ENCODE measurements at places on chromosomes 7 and 10. TPM values are rescaled to one million over a fixed set of nuclear protein-coding genes. Genes with fewer than 3 reads are reported as not detected.

LEP gene
- polyA plus RNA-seq, result 0.14 TPM

GRCh38 chr7:6558837-6559236 is 7.6 kb upstream of the GRID2IP start:
- H3K27ac ChIP-seq, result no peak overlapping the region
- no peak for DNase-seq
- H3K4me3 ChIP-seq, result no peak overlapping the region
- H3K27me3 ChIP-seq, result no peaks in the 10 kb centered on the region

HEPACAM2 gene
- polyA plus RNA-seq, result 1.0 TPM

DNA sequence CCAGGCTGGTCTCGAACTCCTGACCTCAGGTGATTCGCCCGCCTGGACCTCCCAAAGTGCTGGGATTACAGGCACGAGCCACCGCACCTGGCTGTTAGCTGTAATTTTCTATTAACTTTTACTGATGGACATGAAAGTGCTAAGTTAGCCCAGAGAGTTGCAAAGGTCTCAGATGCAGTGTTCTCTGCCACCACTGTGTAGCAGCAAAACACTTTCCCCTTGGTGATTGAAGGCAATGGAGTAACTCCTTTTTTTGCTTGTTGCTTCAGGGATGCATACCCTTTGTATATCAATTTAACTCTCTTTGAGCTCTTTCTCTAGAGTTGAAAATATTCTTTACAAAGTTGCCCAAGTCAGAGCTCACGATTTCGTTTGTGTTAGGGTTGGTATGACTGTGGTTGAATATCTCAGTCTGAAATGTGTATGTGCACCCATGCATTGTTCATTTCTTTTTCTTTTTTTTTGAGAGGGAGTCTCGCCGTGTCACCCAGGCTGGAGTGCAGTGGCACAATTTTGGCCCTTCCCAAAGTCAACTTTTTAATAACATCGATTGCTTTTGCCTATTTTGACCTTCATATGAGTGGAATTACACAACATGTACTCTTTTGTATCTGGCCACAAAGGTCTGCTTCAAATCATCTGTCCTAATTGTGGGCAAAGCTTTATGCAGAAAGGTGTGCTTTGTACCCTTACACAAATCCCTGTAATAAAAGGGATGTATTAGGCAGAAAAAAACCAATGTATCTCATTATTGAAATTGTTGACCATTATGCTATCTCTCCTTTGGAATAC is 52.6 kb downstream of the GTF2I start:
- no peaks in the 10 kb centered on the region for H3K4me1 ChIP-seq
- H3K4me3 ChIP-seq, result no peak overlapping the region
- H3K36me3 ChIP-seq, result peaks cover 6% of the 10 kb centered on the region
- DNase-seq, result no peak
- H3K27me3 ChIP-seq, result no peaks in the 10 kb centered on the region

- H3K4me1 ChIP-seq, result no peaks in the 10 kb centered on the region
- no peak overlapping the region for H3K4me3 ChIP-seq
- no peak overlapping the region for H3K27ac ChIP-seq
- H3K27me3 ChIP-seq, result peaks cover 63% of the 10 kb centered on the region
Observed at GRCh38 chr10:132910186-132910880, 32.0 kb downstream of the CFAP46 start.

DNA sequence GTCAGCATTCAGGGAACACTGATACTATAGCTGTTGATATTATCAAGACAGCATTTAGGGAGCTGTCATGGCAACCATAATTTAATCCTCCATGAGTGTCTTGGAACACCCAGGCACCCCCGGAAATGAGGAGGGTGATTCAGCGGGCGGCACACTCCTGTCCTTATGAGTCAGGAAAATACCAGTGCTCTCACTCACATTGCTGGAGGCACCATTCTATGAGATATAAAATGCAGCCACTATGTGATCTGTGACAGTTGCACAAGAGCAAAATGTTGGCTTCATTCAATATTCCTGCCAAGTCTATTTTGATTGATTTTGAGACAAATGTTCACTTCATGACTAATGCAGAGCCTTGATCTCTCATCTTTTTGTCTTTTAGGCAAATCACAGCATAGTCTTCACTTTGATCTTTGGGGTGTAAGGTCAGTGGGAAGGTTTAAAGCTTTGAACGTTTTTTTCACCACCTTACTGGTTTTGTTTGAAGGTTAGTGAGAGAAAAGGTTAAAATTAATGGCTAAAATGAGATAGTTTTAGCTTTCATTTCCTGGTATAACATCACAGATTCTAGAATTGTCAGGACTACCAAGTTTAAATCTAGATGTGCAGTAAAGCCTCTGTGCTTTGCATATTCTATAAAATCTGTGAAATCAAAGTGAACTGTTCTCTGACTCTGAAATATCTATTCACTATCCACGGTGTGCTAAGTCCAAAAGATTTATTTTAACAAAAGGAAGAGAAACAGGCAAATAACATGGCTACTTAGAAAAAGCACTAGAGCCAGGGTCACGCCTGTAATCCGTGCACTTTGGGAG is 12.4 kb upstream of the ARHGAP12 start:
- H3K4me1 ChIP-seq, result no peaks in the 10 kb centered on the region
- H3K27ac ChIP-seq, result no peak overlapping the region
- DNase-seq, result no peak
- H3K36me3 ChIP-seq, result no peaks in the 10 kb centered on the region
- H3K4me3 ChIP-seq, result no peak overlapping the region

- peaks cover 19% of the 10 kb centered on the region for H3K27me3 ChIP-seq
- no peaks in the 10 kb centered on the region for H3K4me1 ChIP-seq
- no peak for DNase-seq
- H3K4me3 ChIP-seq, result no peak overlapping the region
- no peaks in the 10 kb centered on the region for H3K36me3 ChIP-seq
- no peak overlapping the region for H3K27ac ChIP-seq
Observed at GRCh38 chr7:24769014-24769830, 12.0 kb upstream of the GSDME start.

ST8SIA6 gene
- 7.7 TPM for polyA plus RNA-seq

MCM10 gene
- 12.3 TPM for polyA plus RNA-seq
